ENCODE measurements at places on chromosomes 2 and 18.
A peak's percentile ranks its signal among the peaks of the same experiment; 100 is the strongest.

GRCh38 chr2:200136655-200137054 is 169.8 kb upstream of the SPATS2L start:
- no peak for DNase-seq

GRCh38 chr2:189076572-189076971 is 102.4 kb downstream of the COL3A1 start:
- DNase-seq = peak; percentile 59

GRCh38 chr18:4369705-4370104 is 85.4 kb downstream of the DLGAP1 start:
- DNase-seq = no peak

GRCh38 chr2:72908741-72909140 is 8.6 kb upstream of the EMX1 start:
- no peak for DNase-seq

- DNase-seq = peak; percentile 58
Measured at GRCh38 chr2:179422037-179422643, 157.5 kb upstream of the SESTD1 start.

- no peak for DNase-seq
Measured at GRCh38 chr2:221461901-221462300, 110.2 kb downstream of the EPHA4 start.

GRCh38 chr2:152676461-152676860 is 40.8 kb downstream of the PRPF40A start:
- no peak for DNase-seq

DNA sequence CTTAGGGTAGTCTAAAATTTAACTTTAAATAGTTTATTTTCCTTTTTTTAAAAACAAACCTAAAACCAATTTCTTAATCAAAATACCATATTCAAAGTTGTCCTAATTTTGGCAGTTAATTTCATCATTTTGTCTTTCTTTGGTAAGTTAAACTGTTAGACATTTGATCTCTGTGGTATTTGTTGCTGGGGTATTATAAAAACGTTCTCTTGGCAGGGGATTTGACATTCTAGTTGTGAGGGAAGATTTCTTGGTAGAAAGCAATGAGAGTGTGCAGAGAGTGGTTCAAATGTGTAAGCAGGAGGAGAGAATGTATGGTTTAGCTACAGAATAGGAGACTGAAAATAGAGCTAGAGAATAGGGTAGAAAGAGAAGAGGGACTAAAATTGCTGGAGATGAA is 14.6 kb downstream of the GULP1 start:
- DNase-seq = no peak

GRCh38 chr18:22831441-22831904 is 101.7 kb upstream of the RBBP8 start:
- DNase-seq = peak; percentile 91

DNA sequence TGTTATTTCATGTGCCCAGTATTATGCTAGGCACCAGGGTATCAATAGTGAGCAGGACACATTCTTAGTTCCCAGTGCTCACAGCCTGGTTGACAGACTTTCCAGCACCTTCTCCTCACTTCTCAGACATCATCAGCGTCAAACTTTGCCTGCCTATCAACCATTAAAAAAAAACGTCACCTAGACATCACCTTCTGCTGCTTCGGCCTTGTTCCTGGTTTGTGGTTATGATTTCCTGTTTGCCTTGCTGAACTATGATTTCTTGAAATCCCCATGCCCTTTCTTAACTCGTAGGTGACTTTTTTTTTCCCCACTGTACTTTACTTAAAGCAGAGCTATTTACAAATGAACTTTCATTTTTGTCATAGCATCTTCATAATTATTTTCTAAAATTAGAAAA is 60.4 kb upstream of the NABP1 start:
- no peak for DNase-seq

- DNase-seq = peak; percentile 98
Measured at GRCh38 chr2:37635504-37636380, 35.7 kb downstream of the CDC42EP3 start.

DNA sequence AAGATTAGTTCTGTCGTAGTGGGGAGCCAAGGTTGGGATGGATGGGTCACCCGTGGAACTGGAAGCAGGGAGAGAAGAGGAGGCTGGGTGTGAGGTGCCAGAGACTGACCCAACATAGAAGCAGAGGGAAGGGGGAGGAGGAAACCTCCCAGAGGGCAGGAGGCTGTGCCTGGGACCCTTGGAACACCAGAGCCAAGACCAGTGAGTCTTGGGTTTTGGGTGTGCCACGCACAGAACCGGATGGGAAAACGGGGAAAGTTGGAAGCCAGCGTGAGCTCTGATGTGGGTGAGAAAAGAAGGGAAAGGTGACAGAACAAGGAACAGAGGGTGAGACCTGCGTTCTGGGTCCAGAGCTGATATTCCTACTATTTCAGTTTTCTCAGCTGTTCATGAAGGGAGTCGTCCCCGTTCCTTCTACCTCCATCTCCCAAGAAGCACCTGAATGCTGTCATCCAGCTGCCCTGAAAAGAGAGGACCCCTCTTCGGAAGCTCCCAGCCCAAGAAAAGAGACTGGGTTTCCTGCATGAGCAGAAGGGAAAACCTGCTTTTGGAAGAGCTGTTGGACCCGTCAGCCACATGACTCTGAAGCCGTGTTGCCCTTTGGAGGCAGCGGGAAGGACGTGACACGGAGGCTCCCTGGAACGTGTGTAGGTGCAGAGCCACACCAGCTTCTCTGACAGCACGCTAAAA is 250.1 kb downstream of the NDUFA10 start:
- no peak for DNase-seq

GRCh38 chr2:66729416-66730330 is 294.7 kb downstream of the MEIS1 start:
- peak; percentile 44 for DNase-seq

- DNase-seq = no peak
Measured at GRCh38 chr2:42957861-42958301, 165.5 kb upstream of the HAAO start.

DNA sequence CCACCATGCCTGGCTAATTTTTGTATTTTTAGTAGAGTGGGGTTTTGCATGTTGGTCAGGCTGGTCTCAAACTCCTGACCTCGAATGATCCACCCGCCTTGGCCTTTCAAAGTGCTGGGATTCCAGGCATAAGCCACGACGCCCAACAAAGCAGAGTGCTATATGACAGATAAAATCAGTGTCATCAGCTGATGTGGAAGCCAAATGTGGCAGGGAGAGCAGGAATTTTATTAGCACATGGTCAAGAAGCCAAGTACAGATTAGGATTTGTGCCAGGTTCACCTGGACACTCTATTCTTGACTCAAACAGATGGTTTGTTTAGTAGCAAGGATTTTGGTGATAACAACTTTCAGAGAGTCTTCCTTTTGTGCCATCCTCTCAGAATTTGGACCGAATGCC is 62.7 kb downstream of the LCLAT1 start:
- no peak for DNase-seq

DNA sequence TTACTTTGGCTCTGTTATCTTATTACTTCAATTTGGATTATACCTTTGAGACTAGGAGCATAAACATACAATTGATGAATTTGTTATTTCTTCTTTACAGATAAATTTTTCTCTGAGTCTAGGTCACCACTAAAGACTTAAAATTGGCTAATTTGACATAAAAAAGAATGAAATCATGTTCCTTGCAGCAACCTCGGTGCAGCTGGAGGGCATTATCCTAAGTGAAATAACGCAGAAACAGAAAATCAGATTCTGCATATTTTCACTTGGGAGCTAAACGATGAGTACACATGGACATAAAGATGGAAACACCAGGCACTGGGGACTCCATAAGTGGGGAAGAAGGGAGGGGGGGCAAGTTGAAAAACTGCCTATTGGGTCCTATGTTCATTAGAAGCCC is 172.8 kb upstream of the SESTD1 start:
- no peak for DNase-seq

DNA sequence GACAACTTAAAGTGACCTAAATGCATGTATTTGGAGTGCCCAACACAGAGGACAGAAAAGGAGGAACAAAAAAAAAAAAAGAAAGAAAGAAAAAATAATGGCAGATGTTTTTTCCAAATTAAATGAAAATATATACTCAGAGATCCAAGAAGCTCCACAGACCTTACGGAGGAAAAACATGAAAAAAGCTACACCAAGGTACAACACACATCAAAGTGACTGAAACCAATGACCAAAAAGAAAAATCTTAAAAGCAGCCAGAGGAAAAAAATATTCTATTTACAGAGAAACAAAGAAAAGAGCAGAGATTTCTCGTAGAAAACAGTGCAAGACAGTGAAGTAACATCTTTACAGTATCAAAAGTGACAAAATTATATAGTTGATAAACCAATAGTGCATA is 5.1 kb downstream of the FANCL start:
- DNase-seq = no peak

DNA sequence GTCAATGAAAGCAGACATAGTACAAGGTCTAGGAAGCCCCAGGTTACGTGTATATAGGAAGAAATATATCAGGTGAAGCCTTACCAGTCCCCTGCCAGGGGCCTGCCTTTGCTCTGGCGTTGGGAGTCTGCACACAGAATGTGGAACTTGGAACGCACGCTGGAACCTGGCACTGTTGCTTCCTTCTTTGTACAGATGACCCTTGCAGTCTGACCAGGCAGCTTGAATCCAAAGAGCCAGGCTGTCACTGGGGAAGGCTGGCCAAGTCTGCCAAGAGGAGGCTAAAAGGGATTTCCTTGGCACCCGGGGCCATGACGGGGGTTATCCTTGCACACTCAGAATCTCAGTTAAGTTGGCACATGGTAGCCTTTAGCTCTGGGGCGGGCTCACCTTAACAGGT is 39.5 kb downstream of the TMEM247 start:
- DNase-seq = no peak

DNA sequence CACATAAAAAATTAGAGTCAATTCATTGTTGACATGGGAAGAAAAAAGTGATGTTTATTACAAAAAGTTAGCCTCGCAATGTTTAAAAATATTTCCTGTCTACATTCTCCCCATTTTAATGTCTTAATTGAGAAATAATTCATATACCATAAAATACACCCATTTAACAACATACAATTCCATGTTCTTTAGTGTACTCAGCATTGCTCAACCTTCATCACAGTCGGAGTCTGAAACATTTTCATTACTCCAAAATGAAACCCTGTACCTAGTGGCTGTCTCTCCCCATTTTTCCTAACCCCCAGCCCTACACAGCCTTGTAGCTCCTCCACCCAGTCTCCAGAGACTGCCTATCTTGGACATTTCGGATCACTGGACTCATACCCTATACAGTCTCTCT is 103.9 kb upstream of the CBLN2 start:
- DNase-seq = no peak

- DNase-seq = no peak
Measured at GRCh38 chr18:25704071-25704470, 352.1 kb upstream of the ZNF521 start.
